ENCODE measurements at places on chromosomes 6 and 20. TPM values are rescaled to one million over a fixed set of nuclear protein-coding genes. Genes with fewer than 3 reads are reported as not detected.
A peak's percentile ranks its signal among the peaks of the same experiment; 100 is the strongest.

The GSTA1 gene
- total RNA-seq, result not detected

The GFRA4 gene
- total RNA-seq, result not detected

The DLL1 gene
- 2.2 TPM for total RNA-seq

The ROMO1 gene
- total RNA-seq, result 407 TPM

The CFAP61 gene
- total RNA-seq, result not detected

The SNAP25 gene
- 1.2 TPM for total RNA-seq

The PRSS16 gene
- 3.4 TPM for total RNA-seq

The LGSN gene
- 0.23 TPM for total RNA-seq

The SAMD3 gene
- not detected for total RNA-seq

The SLC13A3 gene
- total RNA-seq, result not detected

GRCh38 chr6:2749969-2750600 lies 637 bp downstream of the MYLK4 start:
- DNase-seq, result no peak

GRCh38 chr6:82273295-82273694 lies 25.8 kb upstream of the IBTK start:
- no peak for DNase-seq

- no peak for DNase-seq
Measured at GRCh38 chr6:144534180-144534579, 249.0 kb downstream of the UTRN start.

DNA sequence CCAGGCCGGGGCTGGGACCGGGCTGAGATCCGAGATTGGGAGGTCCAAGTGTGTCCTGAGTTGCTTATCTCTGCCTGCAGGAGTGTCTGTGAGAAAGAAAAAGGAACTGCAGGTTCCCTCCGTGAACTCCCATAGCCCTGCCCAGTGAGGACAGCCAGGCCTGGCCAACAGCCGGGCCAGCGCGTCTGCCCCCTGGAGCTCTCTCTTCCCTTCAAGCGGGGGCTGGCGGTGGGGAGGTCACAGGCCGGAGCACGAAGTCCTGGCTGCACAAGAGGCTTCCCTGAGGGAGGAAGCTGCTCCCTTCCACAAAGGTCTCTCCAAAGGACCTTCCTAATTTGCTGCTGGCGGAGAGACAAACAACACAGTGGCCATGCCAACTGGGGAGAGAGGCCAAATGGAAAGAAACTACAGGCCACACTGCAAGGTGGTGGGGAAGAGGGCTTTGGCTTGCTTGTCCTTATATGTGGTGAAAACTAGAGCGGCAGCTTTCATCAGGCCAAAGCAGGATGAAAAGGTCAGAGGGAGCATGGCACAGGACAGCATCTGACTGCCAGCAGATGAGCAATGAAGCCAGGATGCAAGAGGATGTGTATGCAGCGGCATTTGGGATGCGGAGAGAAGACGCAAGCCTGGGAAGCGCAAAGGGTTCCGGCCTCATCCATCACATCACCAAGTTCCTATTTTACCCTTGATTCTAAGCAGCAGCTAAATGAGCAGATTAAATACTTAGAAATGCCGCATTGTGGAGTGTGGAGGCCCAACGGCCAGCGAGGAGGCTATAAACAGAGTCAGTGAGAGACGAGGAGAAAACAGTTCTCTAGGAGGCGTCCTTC lies 260.0 kb downstream of the ERMARD start:
- no peak for DNase-seq

DNA sequence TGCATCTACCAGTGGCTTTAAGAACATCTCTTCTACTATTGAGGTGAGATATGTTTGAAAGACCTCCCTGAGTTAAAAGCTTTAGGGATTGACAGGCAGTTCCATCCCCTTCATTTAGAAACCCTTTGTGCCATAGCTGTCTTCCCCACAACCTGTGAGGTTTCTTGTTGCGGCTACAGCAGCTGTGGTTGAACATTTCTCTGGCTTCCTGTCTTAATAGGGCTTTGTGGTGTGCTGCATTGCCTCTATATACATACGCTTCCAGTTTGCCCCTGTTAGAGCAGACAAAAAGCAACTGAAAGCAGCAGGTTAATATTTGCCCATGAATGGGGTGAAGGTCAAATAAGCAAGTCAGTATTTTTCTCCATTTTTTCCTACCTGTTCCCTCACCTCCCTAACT lies 210.2 kb downstream of the TMEM200A start:
- DNase-seq, result no peak

- no peak for DNase-seq
Measured at GRCh38 chr6:143961886-143962878, 45.9 kb downstream of the PLAGL1 start.

GRCh38 chr20:54215157-54215789 lies 7.4 kb downstream of the PFDN4 start:
- DNase-seq, result no peak

DNA sequence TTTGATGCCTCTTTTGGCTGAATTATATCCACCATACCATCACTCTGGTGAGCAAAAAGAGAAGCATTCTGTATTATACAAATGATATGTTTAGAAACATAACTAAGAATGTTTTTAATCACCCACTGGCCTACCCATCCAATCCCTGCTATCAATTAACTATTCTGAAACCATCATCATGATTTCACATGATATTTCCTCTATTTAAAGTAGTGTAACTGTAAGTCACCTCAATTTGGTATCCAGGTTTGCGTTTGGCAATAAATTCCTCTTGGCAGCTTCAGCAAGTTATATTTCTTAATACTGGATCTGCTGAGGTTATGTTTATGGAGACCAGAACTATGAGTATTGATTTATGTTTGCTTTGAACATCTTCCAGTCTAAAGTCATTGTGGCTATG lies 332.1 kb downstream of the UTRN start:
- DNase-seq, result no peak

- DNase-seq, result no peak
Measured at GRCh38 chr6:169738204-169738975, 13.0 kb downstream of the DYNLT2 start.

GRCh38 chr6:79250107-79250514 lies 15.6 kb upstream of the HMGN3 start:
- no peak for DNase-seq

DNA sequence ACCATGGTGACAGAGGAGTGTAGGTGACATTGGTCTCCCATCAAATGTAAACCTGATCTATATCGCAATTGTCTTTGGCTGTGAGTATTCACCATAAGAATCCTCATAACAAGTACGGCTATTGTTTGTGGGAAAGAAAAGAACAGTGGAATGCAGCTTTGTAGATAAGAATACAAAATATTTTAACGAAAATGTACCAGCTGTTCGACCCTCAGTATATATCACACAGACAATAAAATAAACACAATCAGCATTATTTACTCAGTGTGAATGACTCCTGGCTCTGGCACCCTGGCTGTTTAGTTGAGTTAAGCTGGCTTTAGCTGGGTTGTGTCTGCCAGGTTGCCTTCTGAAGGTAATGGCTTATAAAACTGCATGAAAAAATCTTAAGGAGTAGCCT lies 43.4 kb downstream of the SNRNP48 start:
- peak; percentile 62 for DNase-seq

- DNase-seq, result no peak
Measured at GRCh38 chr20:19609642-19610223, 148.3 kb upstream of the RIN2 start.

DNA sequence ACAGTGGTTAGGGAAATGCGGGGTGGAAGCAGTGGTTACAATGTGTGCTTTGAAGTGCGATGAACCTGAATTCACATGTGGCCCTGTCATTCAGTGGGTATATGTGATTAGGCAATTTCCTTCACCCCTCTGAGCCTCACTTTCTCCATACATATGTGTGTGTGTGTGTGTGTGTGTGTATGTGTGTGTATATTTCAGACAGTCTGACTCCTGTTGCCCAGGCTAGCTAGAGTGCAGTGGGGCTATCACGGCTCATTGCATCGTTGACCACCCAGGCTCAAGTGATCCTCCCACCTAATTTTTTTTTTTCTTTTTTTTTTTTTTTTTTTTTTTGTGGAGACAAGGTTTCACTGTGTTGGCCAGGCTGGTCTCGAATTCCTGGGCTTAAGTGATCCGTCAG lies 6.3 kb downstream of the PPP1R14C start:
- no peak for DNase-seq

DNA sequence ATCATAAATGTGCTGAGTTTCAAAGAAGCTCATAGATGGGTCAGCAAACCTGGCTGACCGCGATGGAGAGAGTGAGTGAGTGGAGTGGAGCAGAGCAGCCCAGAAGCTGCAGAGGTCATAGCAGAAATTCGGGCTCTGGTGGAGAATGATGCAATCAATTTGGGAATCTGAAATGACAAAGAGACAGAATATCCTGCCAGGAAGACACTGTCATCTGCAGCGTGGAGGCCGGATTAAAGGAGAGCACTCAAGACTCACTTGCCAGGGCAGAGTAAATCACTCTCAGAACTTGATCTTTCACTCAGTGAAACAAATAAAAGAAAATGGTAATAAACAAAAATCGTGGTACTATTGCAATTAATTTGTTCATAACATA lies 109.6 kb upstream of the RREB1 start:
- DNase-seq, result no peak

- no peak for DNase-seq
Measured at GRCh38 chr20:34262488-34263288, 21.5 kb downstream of the ASIP start.

DNA sequence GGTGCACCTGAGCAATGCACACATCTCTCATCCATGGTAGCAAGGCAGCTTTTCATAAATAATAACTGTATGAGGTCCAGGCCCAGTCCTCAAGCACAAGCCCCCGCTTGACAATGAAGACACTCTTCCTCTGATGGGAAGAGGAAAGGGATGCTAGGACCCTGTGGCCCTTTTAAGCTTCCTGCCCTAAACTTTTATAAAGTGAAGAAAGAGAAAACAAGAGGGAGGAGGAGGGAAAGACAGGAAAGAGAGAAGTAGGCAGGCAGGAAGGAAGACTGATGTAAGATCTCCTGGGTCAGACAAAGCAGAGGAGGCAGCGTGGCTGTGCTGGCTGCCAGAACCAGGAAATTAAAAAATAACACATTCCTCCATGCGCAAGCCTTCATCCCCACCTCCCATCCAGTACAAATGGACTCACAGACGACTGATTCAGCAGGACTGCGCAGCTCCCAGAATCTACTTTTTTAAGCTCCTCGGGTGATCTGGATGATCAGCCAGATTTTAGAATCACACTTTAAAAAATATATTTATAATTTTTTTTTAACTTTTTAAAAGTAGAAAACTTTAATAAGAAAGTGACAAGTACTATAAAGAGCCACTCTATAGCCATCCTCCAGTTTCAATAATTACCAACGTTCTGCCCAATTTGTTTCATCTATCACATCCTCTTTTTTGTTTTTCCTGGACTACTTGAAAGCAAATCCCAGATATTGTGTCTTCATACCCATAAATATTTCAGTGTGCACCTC lies 16.5 kb downstream of the TNFAIP3 start:
- DNase-seq, result no peak

GRCh38 chr20:44911264-44911921 lies 1.5 kb downstream of the PABPC1L start:
- peak; percentile 53 for DNase-seq

DNA sequence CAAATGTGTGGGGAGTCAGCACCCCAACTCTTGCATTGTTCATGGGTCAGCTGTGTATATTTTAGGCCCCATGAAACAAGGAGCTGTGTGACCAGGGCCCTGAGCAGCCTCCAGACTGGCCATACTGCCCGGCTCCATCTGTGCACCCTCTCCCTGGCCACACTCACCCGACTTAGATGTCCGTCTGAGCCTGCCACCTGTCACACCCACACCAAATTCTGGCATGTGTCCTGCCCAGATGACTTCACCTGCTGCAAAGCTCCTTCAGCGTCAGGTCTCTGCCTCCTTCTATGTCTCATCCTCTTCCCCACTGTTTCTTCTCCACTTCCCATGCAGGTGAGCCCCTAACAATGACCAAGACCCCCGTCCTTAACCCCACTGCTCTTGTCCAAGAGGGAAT lies 88.1 kb upstream of the THBS2 start:
- no peak for DNase-seq

- no peak for DNase-seq
Measured at GRCh38 chr20:35791821-35792220, 20.0 kb downstream of the PHF20 start.

- DNase-seq, result no peak
Measured at GRCh38 chr20:19750907-19751636, 7.0 kb upstream of the RIN2 start.

DNA sequence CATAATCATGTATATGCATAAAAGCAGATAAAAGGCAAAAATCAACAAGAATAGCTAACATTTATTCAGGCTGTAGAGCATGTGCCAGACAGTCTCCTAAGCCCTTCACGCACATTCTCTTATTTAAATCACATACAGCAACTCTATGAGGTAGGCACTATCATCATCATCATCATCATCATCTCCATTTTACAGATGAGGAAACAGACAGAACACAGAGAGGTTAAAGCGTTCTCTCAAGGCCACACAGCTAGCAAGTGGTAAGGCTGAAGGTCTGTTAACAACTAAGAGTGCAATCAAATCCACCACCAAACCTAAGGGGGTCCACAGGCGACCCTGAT lies 857 bp upstream of the PLEKHG1 start:
- DNase-seq, result no peak
